Activated T-cell treated with anti-CD3 and anti-CD28 coated beads, Interleukin-2, amount 50 U/mL, for 72 hours (primary cell): ENCODE measurements at places on chromosomes 16 and 17. TPM values are rescaled to one million over a fixed set of nuclear protein-coding genes. Genes with fewer than 3 reads are reported as not detected.
A peak's percentile ranks its signal among the peaks of the same experiment; 100 is the strongest.

SLC5A11 gene
- 0.21 TPM for total RNA-seq

MT4 gene
- total RNA-seq: not detected

SCGB1C2 gene
- not detected for total RNA-seq

ZNF267 gene
- 156 TPM for total RNA-seq

DNA sequence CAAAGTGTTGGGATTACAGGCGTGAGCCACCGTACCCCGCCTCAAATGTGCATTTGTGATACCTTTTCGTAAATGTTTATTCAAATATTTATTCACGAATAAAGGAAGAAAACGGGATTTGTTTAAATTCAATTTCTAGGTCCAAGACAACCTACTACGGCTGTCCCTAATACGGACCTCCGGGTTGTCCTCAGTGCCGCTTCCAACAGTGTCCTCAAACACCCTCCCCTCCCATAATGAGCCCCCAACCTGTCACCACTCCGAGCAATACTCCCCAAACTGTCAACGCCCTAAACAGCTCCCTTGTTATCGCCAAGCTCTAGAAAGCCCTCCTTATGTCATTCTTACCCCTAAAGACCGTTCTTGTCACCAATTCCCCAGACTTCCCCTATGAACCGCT is 539 bp upstream of the GABARAPL2 start:
- DNase-seq: no peak

DNA sequence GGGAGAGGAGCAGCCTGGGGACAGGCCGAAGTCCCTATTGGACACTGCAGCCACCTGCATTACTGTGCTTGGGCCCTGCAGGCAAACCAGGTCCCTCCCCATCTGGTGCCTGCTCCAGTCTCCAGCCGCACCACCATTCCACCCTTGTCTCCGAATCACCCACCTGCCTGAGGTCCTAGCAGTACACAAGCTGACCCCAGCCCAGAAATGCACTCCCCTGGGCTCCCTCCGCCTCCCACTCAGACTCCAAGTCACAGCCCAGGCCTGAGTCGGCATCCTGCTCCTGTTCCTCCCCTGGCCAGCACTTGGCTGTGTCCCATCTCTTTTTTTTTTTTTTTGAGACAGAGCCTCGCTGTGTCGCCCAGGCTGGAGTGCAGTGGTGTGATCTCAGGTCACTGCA is 6.3 kb downstream of the UNC13D start:
- DNase-seq: no peak

DNA sequence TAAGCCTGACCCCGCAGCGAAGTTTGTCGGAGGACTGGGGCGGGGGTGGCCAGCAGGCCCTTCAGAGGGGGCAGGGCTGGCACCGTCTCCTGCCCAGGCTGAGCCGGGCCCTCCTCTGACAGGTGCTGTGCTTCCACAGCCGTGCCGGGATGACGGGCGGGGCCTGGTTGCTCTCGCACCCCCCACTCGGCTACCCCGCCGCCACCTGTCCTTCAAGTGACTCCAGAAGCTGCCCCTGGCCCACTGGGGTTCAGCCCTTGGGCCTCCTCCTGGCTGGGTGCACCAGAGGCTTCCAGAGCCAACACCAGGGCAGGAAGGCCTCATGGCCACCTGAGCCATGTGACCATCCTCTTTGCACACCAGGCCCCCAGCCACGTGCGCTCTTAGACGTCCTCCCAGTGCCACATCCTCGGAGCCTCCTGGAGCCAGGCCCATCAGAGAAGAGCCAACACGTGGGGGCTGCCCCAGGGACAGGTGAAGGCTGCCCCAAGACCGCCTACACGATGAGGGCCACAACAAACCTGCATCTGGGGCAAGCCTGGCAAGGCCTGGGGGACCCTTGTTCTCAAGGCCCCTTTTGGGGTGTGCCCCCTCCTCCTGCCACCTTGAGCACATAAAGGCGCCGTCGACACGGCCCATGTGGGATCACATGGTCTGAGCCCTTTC is 7.2 kb downstream of the PDIA2 start:
- no peak for DNase-seq

DNA sequence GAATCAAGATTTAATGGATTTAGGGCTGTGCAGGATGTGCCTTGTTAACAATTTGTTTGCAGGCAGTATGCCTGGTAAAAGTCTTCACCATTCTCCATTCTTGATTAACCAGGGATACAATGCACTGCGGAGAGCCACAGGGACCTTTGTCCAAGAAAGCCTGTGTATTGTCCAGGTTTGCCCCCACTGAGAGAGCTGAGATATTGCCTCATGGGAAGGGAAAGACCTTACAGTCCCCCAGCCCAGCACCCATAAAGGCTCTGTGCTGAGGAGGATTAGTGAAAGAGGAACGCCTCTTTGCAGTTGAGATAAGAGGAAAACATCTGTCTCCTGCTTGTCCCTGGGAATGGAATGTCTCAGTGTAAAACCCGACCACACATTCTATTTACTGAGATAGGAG is 2169.6 kb downstream of the TP53TG3F start:
- DNase-seq: no peak

GRCh38 chr17:11618861-11619566 is 20.7 kb downstream of the DNAH9 start:
- DNase-seq: no peak

DNA sequence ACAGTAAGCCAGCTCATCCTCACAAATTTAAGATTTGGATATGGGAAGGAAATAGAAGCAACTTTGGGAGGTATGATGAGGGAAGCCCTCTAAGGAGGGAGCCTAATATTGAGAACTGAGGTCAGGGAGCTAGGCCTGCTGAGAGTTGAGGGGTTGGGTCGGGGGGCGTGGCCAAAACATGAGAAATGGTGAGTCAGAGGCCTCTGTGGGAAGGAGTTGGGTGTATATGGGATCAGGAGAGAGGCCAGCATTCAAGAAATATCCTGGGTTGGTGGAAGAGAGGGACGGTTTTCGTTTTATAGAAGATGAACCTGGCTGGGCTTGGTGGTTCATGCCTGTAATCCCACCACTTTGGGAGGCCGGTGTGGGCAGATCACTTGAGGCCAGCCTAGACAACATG is 48.4 kb downstream of the CLEC16A start:
- DNase-seq: peak; percentile 60
